Fibroblast of upper back skin (primary cell): ENCODE measurements at places on chromosomes 11 and 22.

DNA sequence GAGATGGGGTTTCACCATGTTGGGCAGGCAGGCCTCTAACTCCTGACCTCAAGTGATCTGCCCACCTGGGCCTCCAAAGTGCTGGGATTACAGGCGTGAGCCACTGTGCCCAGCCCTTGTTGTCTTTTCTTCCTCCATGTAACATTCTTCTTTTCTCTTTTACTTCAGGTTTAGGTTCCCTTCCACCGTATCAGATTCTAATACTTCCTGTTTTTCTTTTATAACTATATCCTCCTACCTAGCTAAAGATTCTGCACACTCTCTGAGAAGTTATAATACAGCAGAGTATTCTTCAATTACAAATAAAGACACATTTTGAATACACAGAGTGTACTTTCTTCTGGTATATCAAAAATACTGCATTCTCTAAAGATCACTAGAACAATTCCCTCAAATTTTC, 33.2 kb upstream of the GAB2 start:
- no peak for DNase-seq

- DNase-seq = no peak
Measured at GRCh38 chr11:9081153-9081552, 10.2 kb downstream of the SCUBE2 start.

DNA sequence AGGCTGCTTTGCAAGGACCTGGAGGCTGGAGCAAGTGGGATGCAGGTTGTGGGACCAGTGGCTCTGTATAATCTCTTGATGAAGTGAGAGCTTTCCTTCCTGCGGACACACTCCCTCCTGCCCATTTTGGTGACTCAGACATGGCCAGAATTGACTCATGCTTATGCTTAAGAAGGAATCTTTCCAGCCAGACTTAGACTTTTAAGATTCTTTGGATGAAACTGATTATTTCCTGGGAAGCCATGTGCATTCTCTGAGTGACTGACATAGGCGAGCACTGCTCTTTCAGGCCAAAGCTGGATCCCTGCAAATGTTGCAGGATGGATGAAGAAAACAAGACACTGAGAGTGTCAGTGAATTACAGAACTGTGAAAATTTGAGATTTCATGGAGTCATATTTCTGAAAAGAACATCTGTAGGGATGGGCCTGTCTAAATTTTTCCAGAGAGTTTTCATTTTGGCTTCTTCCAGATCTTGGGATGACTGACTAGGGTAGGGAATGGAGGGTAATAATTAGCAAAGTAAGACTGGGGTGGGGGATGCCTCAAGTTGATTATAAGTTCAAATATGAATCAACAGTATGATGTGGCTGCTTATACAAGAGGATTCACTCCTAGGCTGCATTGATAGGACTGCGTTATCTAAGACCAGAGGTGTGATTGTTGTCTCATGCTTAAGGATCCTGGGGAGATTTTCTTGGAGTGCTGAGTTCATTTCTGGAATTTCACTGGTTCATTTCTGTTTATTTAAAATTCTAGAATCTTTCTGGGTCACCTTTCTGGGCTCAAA, 195.8 kb downstream of the HIPK3 start:
- DNase-seq = peak; percentile 93

GRCh38 chr11:120929664-120930154, 94.2 kb upstream of the TBCEL start:
- DNase-seq = peak; percentile 19

GRCh38 chr11:13216711-13217075, 60.9 kb upstream of the BMAL1 start:
- DNase-seq = no peak

GRCh38 chr11:2214527-2215229, 43.1 kb upstream of the TH start:
- no peak for DNase-seq

- DNase-seq = no peak
Measured at GRCh38 chr11:18329196-18329870, 7.0 kb downstream of the GTF2H1 start.

DNA sequence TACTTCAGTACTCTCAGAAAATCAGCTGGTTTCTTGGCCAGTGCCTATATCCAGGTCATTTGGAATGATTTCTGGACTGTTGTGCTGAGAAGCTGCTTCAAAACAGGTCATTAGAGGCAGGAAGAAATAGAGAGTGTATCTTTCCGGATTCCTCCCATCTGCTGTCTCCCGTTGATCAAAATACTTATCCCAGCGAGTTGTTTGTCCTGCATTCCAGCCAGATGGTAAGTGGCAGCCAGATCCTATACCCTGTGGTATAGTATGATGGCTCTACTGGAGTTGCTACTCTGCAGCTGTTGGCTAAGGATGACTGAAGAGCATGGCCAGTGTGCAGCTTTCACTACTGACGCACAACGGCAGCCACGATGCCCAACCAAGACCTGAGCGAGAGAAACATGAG, 560.9 kb upstream of the ANO5 start:
- no peak for DNase-seq

DNA sequence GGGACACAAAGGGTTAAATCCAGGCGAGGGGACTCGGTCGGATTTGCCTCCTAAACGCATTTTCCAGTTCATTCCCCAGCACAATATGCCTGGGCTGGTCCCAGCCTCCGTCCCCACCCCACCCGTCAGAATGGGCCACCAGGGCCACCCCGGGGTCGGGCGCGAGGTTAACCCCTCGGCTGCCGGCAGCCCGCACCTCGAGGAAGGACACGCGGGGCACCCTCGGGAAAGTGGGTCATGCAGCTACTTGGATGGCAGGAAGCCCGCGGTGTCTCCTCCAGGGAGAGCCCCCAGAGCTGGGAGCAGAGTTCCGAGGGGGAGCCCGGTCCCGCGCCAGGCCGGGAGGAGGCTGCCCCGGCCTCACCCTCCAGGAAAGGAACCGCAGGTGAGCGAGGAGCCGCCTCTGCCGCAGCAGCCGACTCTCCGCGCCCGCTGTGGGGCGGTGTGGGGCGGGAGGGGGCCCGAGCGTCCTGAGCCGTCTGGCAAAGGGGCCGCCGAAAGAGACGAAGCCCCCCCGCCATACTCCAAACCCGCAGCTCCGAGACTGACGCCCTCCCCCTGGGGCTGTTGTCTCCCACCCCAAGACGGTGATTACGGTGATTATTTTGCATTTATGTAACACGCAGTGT, 1.4 kb downstream of the NECTIN1 start:
- DNase-seq = no peak

GRCh38 chr11:16811136-16812020, 72.9 kb downstream of the C11orf58 start:
- DNase-seq = no peak

DNA sequence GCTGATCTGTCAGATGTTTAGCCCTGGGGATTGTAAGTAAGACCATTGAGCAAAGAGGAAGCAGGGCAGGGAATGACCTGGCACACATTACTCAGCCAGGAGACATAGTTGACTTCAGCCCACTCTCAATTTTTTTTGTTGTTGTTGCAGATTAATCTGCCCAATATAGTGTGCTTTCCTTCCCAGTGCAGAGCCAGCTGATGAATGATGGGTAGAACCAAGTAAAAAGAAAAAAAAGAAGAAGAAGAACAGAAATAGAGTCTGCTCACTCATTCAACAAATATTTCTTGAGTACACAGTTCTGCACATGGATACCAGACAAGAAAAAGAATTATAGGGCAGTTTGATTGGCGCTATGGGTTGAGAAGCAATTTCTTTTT, 292.7 kb downstream of the ETS1 start:
- peak; percentile 56 for DNase-seq

- DNase-seq = peak; percentile 58
Measured at GRCh38 chr11:108069947-108070346, 51.4 kb upstream of the ACAT1 start.

DNA sequence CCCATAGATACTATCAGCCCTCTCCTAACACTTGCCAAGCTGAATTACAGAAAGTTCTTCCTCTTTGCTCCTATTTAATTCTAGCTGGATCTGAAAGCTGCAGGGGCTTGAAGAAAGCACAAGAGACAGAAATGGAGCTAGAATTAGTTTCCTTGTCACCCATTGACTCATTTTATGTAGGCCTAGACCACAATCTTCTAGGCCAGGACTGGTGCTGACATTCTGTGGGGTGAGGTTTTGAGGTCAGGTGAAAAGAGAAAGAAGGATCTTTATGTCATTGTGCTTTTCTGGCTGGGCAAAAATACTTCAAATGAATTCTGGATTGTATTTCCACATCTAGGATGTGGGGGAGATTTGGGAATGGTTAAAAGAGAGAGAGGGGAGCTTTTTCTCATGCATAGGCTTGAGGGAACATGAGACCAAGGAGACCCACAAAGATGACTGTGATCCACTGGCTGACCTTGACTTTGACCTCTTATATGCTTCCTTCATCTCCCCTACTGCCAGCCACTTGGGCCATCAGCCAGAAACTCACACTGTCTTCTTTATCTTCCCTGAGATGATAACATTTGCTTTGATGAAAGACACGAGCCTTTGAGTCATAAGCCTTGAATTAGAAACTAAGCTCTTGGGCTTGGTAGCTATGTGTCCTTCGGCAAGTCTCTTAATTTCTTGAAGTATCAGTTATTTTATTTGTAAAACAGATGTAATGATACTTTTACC, 274.9 kb upstream of the CADM1 start:
- no peak for DNase-seq

DNA sequence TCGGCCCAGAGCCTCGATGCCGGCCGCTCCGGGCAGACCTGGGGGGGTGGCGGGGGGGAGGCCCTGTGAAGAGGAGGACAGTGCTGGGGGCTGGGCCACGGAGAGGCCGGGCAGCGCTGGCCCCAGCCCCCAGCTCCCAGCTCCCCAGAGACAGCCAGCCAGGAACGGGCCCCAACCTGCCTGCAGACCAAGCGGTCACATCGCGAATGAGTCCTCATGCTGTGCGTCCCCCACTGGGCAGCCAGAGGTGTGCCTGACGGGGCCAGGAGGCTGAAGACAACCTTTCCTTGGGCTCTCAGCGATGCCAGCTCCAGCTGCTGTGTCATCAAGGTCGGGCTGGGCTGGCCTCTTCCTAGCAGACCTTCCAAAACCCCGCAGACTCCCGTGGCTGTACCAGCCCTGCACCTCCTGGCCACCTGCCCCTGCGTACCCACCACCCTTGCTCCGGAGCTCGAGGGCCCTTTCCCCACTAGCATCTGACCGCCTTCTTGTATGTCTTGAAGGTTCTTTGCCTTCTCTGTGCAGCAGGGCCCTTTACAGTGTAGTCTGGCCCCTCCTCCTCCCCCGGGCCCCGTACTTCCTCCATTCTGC, 88.4 kb downstream of the CDKN1C start:
- no peak for DNase-seq

GRCh38 chr11:12411806-12412727, 34.7 kb downstream of the PARVA start:
- DNase-seq = peak; percentile 98

GRCh38 chr11:8652140-8652539, 30.3 kb downstream of the TRIM66 start:
- DNase-seq = peak; percentile 98
